ENCODE measurements at places on chromosomes 6 and 20. TPM values are rescaled to one million over a fixed set of nuclear protein-coding genes. Genes with fewer than 3 reads are reported as not detected.

The SHLD1 gene
- total RNA-seq: 14.7 TPM

The TULP4 gene
- 200 TPM for total RNA-seq

- no peak for DNase-seq
Observed at GRCh38 chr6:51514748-51515402, 572.5 kb downstream of the PKHD1 start.

GRCh38 chr6:159043947-159044346 is 844 bp downstream of the TAGAP start:
- no peak for DNase-seq
